ENCODE measurements at places on chromosomes 5 and 9. TPM values are rescaled to one million over a fixed set of nuclear protein-coding genes. Genes with fewer than 3 reads are reported as not detected.

- DNase-seq: no peak
These were observed 126.4 kb upstream of the ADAMTSL1 start for GRCh38 chr9:18347386-18348082.

DNA sequence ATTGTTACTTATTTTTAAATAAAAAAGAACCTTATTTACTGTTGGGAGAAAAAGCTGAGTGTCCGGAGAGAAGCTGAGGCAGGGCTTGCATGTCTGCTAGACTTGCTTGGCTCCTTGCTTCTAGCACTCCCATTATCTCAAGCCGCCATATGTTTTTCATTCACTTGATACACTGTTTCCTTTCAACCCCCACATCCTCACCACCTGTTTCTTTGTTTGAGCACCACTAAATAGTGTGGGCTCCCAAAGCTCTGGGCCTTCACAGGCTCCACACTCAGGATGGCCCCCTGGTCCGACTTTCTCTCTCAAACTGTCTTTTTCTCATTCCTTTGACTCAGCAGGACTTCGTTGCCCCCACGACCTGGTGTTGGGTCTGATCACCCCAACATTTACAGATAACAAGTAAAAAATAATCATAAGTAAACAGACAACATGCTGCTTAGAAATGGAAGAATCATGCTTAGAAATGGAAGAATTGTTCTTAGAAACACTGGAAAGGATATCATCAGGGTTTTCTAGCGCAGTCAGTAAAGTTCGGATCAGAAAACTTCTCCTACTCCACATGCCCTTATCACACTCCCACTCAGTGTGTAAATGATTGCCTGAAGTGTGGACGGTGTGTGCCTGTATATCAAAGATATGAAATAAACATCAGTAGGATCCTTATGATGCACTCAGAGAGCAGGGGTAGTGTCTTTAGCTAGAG lies 58.5 kb downstream of the APTX start:
- no peak for DNase-seq

- DNase-seq: no peak
These were observed 20.1 kb downstream of the IPO11 start for GRCh38 chr5:62432621-62433064.

GRCh38 chr9:112541685-112542084 lies 55.1 kb downstream of the KIAA1958 start:
- no peak for DNase-seq

DNA sequence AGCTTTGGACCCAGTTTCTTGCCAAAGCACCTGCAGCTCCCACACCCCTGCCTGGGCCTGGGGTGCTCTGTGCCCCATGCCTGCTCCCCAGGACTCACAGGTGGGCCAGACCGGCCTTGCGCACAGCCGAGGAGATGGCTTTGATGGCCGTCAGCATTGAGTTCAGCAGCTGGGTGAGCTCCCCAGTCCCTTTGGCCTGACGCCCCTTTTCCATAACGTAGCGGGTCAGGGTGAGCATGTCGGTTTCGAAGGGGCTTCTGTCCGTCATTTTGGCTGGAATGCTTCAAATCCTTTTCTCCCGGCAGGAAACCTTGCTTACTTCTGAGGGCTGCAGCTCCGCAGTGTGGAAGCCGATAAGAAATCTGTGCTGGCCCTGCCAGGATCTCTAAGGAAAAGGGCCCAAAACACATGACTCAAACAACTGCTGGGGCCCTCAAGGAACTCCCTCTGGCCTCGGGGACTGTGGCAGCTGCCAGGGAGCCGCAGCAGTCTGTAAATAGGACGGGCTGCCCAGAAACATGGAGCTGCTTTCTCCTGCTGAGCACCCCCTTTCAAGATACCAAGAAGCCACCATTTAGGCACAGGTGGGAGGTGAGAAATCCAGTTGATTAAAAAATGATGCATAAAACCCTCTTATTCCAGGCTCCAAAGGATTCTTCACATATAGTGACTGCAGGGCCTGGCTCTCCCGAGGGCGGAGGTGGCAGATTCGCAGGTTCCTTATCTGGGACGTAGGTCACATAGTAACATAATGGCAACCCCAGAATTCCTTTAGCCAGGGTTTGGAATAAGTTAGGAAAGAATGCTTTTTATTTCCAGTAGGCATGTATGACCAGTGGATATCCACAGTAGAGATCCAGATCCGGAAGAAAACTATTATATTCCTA lies at the start of gene FBP2:
Gene FBP2 (minus strand): TSS at position 366 of the 887 bp plus-strand sequence. CDS start 98 bp downstream, at position 268.
- DNase-seq: no peak

DNA sequence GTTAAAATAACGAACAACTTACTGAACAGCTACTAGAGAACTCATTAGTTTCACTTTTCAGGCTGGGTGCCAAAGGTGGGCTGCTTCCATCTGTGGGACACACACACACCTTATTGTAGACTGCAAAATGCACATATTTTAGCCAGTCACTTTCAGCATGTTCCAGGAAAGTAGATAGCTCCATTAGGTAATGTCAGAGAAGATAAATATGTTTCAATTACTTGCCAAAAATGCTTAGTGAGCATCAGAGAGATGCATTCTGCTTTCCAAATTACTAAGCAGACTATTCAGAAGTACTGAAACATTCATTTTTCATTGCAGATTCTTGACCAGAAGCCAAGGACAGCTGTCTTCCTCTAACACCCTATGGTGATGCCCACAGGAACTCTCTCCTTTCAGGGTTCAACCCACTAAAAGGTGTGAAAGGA lies 56.2 kb upstream of the APC start:
- DNase-seq: no peak

- peak; percentile 65 for DNase-seq
These were observed 7.1 kb downstream of the ANP32B start for GRCh38 chr9:97990259-97990658.

DNA sequence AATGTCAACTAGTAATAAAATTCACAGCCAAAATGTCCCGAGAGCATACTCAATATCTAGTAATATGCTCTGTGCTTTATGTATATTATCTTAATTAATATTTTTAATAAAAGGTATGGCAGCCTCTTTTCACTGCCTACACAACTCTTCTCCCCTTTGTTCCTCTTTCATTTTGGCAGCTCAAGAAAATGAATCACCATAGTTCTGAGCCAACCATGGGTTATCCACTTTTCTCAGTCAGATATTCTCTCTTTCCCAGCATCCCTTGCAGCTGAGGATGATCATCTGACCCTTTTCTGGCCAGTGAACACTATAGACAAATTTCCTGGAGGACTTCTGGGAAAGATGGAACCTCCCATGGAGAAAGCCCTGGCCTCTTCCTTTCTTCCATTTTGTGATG lies 8.2 kb upstream of the DOCK8 start:
- DNase-seq: no peak

- no peak for DNase-seq
These were observed 4.7 kb upstream of the RASGEF1C start for GRCh38 chr5:180213657-180214207.

DNA sequence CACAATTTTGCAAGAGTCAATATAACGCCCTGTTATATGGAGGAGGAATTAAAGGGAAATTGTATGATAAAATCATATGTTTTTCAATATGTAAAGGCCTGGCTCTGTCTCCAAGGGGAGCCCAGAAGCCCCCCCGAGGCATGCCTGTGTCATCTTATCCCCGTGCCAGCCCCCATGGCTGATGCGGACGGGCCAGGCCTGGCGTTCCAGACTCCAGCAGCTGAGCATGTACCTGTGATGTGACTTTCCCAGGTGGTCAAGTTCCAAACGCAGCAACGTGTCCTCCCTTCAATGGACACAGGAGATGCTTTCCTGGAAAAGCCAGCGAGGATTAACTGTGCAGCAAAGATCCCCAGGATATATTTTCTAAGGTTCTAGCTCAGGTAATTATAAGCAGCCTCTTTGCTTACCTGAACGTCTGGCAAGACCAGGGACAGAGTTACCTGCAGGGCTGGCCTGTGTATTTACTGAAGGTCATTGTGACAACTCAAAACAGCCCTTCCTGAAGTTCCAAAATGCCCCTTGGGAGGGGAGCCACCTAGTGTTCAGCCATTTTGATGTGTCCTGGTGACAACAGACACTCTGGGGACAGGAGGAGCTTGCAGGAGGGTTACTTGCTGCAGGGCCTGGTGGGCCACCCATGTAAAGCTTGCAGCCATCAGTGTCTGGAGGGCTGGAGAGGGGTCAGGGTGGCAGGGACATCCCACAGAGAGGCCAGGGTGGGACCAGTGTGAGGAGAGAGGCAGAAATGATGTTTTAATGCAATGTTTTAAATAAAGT lies 53.3 kb upstream of the RNU6ATAC start:
- DNase-seq: no peak

DNA sequence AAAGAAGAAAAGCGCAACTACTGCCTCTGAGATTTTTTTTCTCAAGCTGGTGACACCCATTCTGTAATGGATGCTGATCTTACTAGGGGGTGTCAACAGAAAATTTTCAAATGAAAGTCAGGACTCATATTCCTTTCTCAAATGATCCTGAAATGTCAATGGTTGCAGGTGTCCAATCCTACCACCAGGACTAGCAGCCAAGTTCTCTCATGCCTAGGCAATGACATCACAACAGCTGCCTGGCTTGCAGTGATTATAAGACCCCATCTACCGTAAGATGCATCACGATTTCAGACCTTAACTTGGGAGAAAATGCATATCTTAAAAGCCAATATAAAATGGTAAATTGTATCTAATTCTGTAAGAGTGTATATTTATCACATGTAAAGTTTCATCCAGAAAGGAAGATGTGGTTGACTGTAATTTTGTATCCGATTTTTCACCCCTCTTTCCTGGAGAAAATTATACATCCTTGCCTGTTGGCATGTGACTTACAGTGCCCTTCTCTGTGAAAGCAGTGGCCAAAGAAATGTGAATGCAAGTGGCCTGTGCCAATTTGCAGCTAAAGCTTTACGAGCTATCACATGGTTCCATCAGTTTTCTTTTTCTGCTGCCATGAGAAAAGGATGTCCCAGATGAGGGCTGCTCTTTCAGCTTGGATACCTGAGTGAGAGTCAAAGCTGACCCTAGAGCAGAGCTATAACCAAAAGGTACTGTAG lies 104.4 kb downstream of the DENND1A start:
- DNase-seq: peak; percentile 33

DNA sequence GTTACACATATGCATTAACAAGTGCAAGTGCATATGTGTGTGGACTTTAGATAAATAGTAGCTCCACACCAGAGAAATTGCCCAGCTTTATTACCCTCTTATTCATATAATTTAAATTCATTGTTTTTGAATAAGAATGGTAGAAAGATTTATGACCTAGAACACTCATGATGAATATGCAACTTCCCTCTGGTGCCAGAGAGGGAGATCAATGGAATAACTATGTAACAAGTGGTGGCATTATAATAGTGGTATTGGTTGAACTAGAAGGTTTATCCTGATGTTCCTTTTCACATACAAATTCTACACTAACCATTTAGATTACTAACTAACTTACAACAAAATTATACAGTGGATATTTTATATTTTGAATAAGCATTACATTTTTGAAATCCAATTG lies 607.4 kb downstream of the CDH12 start:
- DNase-seq: no peak

DNA sequence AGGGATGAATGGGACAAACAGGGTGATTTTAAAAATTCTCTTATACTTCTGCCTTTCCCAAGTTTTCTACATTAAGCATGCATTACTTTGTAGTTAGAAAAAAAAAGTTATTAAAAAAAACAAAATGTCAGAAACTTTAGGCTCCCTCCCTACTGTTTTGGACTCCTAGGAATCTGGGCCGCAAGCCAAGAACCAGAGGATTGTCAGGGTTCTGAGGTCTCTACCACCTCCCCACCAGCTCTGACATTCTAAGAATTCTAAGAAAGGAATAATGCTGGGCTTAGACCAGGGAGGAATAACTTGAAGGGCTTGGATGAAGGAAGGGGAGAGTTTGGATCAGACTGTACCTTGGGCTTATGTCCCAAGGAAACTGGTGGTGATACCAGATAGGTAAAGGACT lies 1.1 kb upstream of the ARHGEF39 start:
- no peak for DNase-seq

GRCh38 chr9:117535973-117536372 lies 121.1 kb upstream of the ASTN2 start:
- no peak for DNase-seq

DNA sequence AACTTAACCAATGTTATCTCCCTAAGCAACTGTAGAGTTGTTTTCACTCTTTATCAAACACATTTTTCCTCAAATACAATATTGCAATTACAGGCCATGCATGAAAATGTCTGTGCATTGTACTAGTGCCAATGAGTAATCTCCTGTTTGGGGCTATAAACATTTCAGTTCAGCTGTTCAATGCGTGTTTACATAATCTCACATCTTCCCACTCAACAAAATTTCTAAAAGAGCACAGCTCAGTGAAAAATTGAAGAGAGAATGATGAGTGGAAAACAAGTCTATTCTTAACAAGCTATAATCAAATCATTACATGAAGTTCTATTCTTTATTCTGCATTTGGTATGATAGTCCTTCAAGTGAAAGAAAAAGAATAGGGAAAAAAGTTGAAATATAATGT lies 780.5 kb upstream of the CDH9 start:
- DNase-seq: no peak

- no peak for DNase-seq
These were observed 38.0 kb downstream of the KIF24 start for GRCh38 chr9:34291023-34291422.

DNA sequence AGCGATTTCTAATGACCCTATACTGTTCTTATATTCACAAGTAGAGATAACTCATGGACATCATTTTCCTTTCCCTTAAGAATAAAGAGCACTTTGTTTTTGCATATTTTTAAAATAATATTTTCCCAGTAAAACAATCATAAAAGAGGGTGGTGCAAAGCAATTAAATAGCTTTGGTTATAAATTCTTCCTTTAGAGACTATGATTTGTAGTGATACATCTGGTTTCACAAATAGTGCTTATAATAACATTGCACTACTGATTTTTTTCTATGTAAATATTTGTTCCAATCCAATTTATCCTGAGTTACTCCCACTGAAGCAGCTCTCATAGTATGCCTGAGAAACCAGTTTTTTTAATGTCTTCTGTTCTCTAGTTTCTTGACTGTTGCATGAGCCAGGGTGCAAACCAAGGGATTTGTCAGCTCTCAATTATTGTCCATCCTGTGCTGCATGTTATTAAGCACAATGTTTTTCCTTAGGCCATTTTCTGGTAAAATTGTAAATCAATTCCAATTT lies 74.7 kb downstream of the LURAP1L start:
- DNase-seq: no peak

DBH gene
- total RNA-seq: not detected

ZNF474 gene
- 0.24 TPM for total RNA-seq

JMY gene
- total RNA-seq: 3.4 TPM

NMUR2 gene
- total RNA-seq: not detected

DOCK8 gene
- total RNA-seq: not detected

COL15A1 gene
- total RNA-seq: 20.2 TPM

ABCA1 gene
- 20.8 TPM for total RNA-seq

All from RPMI7951 (cell line).